G401 (cell line): ENCODE measurements at places on chromosomes 2 and 18. TPM values are rescaled to one million over a fixed set of nuclear protein-coding genes. Genes with fewer than 3 reads are reported as not detected.

STARD6 gene
- total RNA-seq, result not detected in 2 replicates

ERFE gene
- total RNA-seq, result 5.1 and 9.4 TPM in 2 replicates

GRHL1 gene
- total RNA-seq, result 0.14 and 0.98 TPM in 2 replicates

WDR75 gene
- total RNA-seq, result 77.2 and 107 TPM in 2 replicates

THOC1 gene
- total RNA-seq, result 46.2 and 63.2 TPM in 2 replicates

PARD6G gene
- total RNA-seq, result 8.3 and 9.2 TPM in 2 replicates

PAX3 gene
- total RNA-seq, result not detected in 2 replicates

ZNF396 gene
- 0.03 and 0.25 TPM in 2 replicates for total RNA-seq

OR6B2 gene
- not detected in 2 replicates for total RNA-seq
